Esophagus squamous epithelium (tissue), 5 donors: ENCODE measurements at places on chromosomes 11 and 22.

DNA sequence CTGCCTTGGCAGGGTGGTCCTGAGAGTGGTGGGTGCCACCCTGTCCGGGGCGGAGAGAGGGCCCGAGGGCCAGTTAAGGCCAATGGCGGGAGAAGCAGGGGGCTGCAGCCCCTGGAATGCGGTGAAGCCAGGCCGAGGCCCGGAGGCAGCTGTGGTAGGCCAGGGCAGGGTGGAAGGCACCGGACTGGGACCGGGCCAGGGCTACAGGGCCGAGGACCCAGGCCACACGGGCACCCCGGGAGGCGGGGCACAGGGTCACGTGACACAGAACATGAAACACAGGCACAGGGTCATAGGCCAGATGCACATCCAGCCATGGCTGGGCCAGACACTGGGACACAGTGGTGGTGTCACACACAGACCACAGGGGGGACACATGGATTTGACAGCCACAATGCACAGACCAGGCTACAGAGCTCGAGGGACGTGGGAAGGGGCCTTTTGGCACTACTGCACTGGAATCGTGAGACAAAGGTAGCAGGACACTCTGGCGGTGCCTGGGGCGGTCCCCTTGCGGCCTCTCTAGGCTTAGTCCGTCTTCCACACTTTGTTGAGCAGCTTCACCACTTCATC lies 2.8 kb downstream of the SLC25A1 start:
- DNase-seq = no peak

- DNase-seq = no peak
These were observed 67.8 kb downstream of the TCF20 start for GRCh38 chr22:42202669-42203068.

GRCh38 chr11:86629045-86629706 lies 43.2 kb downstream of the ME3 start:
- DNase-seq = no peak

DNA sequence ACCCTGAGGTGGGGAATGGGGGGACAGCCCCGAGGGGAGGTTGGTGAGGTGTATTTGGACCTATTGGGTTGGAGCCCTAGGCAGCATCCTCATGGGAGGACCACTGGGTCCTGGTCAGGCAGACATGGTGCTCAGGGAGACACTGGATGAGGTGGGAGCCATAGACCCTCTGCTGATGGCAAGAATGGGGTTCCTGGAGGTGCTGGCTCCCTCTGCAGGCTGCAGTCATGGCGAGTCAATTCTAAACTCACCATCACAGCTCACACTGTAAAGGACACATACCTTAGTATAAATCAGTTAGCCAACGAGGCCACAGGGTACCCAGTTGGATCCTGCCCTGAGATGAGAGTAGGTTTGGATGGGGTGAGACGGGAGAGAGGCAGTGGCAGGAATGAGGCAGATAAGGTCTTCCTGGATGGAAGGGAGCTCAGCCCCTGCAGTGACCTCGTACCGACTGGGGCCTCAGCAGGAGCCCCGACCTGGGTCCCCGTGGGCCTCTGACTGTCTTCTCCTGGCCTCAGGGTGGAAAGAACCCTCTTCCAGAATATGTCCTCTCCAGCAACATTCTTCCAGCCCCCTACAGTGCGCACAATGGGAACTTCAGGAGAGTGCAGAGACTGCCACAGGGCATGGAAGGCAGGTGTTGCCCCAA lies 1.7 kb upstream of the GAB4 start:
- DNase-seq = no peak

GRCh38 chr22:47355388-47355725 lies 592.9 kb downstream of the TBC1D22A start:
- no peak for DNase-seq

GRCh38 chr22:47076758-47077157 lies 314.3 kb downstream of the TBC1D22A start:
- DNase-seq = no peak

DNA sequence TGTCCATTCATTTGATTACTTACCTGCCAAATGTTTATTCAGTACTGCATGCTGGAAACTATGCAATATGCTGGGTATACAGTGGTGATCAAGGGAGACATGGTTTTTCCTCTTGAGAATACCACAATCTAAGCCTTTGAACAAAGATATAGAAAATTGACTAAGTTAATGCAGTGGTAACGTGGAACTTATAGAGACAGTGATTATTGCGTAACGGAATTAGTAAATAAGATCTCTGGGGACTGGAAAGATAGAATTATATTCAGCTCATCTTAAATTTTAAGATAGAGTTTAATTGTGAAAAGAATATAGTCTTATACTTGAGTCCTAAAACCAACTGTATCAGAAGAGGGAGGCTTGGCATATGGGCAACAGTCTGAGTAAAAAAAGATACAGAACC lies 129.5 kb downstream of the UVRAG start:
- DNase-seq = no peak

DNA sequence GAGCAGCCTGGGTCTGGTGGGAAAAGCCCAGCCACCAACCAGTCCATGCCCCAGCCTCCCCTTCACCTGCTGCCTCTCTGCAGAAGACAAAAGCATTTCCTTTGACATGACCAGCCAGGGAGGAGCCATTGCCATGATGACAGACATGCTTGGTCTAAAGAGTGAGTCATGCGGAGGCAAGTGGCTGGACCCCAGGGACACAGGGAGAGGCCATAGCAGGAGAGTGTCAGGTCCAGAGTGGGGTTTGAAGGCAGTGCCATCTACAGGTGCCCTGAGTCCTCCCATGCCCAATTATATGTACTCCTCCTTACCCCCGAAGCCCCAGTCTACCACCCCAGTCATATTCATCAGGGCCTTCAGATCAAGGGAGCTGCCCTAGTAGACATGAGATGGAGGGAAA lies 67.4 kb downstream of the SCN3B start:
- no peak for DNase-seq
